ENCODE measurements at places on chromosomes 3 and 15. TPM values are rescaled to one million over a fixed set of nuclear protein-coding genes. Genes with fewer than 3 reads are reported as not detected.

Gene CCR8
- not detected for total RNA-seq

Gene CCR3
- total RNA-seq = not detected

Gene DUOXA2
- total RNA-seq = not detected

Gene SKOR1
- total RNA-seq = 0.23 TPM

Gene LYZL4
- not detected for total RNA-seq
